ENCODE measurements at places on chromosomes 12 and 14. TPM values are rescaled to one million over a fixed set of nuclear protein-coding genes. Genes with fewer than 3 reads are reported as not detected.

The SLC7A7 gene
- 2.3 TPM for total RNA-seq

- DNase-seq: no peak
These were observed 31.5 kb upstream of the CCT2 start for GRCh38 chr12:69553628-69554248.

The ADAM20 gene
- 0.78 TPM for total RNA-seq

DNA sequence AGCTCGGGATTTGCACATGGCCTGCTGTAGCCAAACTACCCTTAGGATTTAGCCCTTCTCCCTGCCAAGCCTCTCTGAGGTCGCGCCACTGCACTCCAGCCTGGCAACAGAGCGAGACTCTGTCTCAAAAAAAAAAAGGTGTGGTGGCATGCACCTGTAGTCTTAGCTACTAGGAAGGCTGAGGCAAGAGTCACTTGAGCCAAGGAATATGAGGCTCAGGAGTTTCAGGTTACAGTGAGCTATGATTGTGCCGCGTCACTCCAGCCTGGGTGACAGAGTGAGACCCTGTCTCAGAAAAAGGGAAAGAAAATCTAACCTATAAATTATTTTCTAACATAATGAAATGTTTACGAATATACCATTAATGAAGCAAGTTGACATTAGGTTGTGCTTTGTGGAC is 29.7 kb downstream of the ESRRB start:
- DNase-seq: no peak

The TMCC3 gene
- total RNA-seq: 2.3 TPM

DNA sequence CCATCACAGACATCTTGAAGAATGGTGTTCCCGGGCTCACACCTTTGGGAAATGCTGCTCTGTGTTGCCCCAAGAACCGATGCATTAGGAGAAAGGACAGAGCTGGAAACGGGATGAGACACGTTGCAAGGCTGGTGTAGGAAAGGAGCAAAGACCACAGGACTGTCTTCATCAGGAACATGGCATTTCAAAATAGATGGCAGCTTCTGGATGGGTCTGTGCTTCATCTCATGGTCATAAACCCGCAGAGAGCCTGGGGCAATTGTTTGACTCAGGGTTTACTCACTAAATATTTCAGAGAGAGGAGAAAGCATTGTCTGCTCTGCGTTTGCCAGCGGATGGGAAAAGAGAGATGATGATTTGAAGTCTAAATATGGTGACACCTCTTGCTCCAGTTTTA is 76.3 kb downstream of the CACNA1C start:
- peak; percentile 20 for DNase-seq

The CLEC4A gene
- total RNA-seq: 0.35 TPM

- DNase-seq: no peak
These were observed 9.0 kb downstream of the FRMD6 start for GRCh38 chr14:51660741-51661140.

The CISTR gene
- 0.75 TPM for total RNA-seq

- no peak for DNase-seq
These were observed 1.0 kb downstream of the SMARCD1 start for GRCh38 chr12:50086148-50086547.

The PELI2 gene
- total RNA-seq: 3.4 TPM

GRCh38 chr14:99602788-99603415 is 1.1 kb downstream of the CCDC85C start:
- no peak for DNase-seq

DNA sequence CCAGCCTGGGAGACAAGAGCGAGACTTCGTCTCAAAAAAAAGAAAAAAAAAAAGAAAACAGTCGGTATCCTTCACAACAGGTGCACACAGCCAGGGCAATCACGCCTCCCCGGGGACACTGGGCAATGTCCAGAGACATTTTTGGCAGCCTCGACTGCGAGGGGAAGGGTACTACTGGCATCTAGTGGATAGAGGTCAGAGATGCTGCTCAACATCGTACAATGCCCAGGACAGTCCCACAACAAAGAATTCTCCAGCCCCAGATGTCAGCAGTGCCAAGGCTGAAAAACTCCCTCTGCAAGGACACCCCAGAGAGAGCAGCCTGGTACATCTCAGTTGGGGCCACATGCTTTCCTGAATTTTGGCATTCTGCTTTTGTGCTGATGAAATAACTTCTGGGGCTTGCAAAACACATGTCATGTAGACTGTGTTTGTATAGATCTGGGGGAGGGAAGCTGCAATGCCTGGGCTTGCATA is 21.5 kb downstream of the ALDH2 start:
- no peak for DNase-seq

GRCh38 chr14:76304536-76305267 is 71.2 kb upstream of the ESRRB start:
- DNase-seq: no peak

DNA sequence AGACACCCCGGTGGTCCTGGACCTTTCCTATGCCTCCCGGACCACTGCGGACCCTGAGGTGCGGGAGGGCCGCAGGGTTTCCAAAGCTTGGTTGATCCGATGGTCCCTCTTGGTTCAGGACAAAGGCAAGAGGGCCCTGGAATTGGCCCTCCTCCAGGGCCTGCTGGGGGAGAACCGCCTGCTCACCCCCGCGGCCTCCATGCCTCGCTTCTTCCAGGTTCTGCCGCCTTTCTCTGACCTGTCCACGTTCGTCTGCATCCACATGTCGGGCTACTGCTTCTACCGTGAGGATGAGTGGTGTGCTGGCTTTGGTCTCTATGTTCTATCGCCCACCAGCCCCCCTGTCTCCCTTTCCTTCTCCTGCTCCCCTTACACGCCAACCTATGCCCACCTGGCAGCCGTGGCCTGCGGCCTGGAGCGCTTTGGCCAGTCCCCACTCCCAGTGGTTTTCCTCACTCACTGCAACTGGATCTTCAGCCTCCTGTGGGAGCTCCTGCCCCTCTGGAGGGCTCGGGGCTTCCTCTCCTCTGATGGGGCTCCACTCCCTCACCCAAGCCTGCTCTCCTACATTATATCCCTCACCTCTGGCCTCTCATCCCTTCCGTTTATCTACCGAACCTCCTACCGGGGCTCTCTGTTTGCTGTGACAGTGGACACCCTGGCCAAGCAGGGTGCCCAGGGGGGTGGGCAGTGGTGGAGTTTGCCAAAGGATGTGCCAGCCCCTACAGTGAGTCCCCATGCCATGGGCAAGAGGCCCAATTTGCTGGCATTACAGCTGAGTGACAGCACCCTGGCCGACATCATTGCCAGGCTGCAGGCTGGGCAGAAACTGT is 13.8 kb downstream of the CBLN3 start:
- DNase-seq: no peak

DNA sequence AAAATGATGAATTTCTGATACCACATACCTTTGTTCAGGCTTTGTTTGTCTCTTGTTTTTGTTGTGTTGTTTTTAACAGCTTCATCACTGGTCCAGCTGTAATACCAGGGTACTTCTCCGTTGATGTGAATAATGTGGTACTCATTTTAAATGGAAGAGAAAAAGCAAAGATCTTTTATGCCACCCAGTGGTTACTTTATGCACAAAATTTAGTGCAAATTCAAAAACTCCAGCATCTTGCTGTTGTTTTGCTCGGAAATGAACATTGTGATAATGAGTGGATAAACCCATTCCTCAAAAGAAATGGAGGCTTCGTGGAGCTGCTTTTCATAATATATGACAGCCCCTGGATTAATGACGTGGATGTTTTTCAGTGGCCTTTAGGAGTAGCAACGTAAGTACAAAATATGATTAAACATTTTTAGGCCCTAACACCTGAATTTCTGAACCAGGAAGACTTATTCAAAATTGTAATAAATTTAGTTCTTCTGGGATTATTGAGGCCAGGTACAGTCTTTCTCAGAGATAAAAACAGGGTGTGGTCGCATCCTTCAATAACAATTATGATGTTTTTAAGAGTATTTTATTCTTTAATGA is 22.4 kb downstream of the RXYLT1 start:
- no peak for DNase-seq

The CLMN gene
- 6.0 TPM for total RNA-seq

- no peak for DNase-seq
These were observed 26.0 kb upstream of the GLIPR1L2 start for GRCh38 chr12:75364919-75365318.

The MSRB3 gene
- 166 TPM for total RNA-seq

The SEL1L gene
- total RNA-seq: 64.8 TPM

DNA sequence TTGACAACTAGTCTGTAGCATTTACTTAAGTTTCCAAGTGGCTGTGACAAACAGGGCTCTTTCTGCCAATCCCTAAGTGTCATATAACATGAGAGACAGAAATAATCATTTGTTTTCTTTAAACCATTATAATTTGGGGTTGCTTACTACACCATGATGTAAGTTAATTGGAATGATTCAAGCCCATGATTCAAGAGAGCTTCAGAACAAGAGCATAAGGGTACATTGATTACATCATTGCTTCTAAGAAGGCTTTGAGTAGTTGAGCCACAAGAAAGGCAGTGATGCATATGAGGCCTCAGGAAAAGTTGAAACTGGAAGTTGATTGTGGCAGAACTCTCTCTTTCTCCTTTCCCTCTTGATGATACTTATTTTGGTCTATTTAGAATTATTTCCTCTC is 444.0 kb downstream of the CCER1 start:
- no peak for DNase-seq

The KRT74 gene
- total RNA-seq: not detected

The TBX5 gene
- 34.6 TPM for total RNA-seq

GRCh38 chr12:62403031-62403430 is 63.6 kb upstream of the MON2 start:
- DNase-seq: no peak

The DLK1 gene
- total RNA-seq: 1.2 TPM

The CCDC198 gene
- not detected for total RNA-seq

All from cardiac septum (tissue), 1 donor.